Cardiac ventricle fibroblast (primary cell): ENCODE measurements at places on chromosomes 6 and 20. TPM values are rescaled to one million over a fixed set of nuclear protein-coding genes. Genes with fewer than 3 reads are reported as not detected.

ADIG gene
- not detected in 2 replicates for total RNA-seq

SLC22A7 gene
- not detected in 2 replicates for total RNA-seq

GRM1 gene
- total RNA-seq: not detected in 2 replicates

DEFB132 gene
- total RNA-seq: not detected in 2 replicates

ULBP2 gene
- total RNA-seq: 0.62 and 1.8 TPM in 2 replicates

C20orf141 gene
- total RNA-seq: 1.2 TPM in 1 of 2 replicates, not detected in the other

MOXD1 gene
- 33.6 and 38.4 TPM in 2 replicates for total RNA-seq
